ENCODE measurements at places on chromosomes 4 and X.

- DNase-seq: no peak
Observed at GRCh38 chrX:146907391-146908240, 93.1 kb upstream of the CXorf51A start.

DNA sequence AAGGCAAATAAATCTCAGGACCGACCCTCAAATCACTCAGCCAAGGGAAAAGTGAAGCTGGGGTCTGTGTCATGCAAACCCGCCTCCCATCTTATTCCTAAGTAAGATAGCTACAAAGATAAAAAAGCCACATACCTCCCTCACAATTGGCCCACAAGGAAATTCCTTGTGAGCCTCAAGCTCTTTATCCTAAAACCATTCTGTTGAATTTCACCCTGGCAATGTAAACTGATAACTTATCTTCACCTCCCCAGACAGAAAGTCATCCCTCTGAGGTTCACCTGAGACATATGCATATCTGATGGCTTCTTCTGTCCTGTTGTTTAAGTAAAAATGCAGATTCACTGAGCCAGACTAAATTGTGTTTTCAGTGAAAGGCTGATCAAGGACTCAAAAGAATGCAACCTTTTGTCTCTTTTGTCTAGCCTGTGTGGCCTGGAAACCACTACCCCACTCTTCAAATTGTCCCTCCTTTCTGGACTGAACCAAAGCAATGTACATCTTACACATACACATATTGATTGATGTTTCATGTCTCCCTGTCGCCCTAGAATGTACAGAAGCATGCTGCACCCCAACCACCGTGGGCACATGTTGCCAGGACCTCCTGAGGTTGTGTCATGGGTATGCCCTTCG is 91.3 kb downstream of the MFAP3L start:
- no peak for DNase-seq

- DNase-seq: no peak
Observed at GRCh38 chr4:7698584-7698983, 241.1 kb downstream of the AFAP1 start.

DNA sequence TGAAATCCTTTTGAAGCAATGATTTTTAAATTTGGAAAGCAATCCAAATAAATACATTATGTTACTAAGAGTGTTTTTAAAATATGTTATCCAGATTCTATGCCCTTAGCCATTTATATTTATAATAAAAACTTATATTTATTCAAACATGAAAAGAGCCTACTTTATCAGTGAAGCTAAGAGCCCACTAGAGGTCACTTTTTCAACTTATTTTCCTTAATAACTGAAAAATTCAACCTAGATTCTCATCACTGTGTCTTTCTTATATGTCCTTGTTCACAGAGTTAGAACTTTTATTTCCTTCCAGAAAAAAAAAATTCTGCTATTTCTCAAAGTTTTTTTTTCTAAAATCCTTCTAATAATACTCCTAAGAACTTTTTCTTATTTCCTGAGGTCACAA is 23.9 kb downstream of the PRDM8 start:
- DNase-seq: no peak

DNA sequence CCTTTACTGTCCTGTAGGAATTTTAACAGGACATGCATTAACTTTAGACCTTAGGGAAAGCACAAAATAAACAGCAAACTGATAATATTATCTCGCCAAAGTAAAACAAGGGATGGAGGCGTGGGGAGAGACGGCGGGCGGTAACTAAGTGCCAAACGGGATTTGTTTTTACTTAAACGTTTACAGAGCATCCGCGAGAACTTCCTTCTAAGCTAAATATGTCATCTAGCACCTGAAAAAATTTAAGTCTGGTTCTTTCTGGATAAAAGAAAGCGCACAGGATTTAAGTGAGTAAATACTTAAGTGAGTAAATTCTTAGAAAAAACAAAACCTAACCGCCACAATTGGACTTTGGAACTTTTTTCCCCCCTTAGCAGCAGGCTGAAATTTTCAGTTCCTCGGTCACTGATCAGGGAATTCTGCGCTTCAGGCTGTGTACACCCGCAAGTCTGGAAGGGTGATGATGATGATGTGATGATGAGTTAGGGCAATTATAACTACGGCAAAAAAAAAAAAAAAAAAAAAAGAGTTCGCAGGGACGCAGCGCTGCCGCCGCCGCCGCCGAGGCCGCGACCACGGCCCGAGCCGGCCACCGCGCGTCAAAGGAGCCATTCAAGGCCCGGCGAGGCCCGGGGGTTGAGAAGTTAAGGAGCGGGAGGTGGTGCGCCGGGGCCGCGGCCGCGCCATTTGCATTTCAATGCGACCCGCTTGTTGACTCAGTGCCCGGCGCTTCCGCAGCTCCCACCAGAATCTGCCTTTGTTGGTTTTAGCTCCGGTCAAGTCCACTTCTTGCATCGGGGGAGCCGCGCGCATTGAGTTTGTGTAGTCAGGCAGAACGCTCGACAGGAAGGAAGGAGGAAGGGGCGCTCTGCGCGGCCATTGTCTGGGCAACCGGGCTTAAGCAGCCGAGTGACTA is 108.8 kb downstream of the SPRY1 start:
- peak; percentile 87 for DNase-seq

DNA sequence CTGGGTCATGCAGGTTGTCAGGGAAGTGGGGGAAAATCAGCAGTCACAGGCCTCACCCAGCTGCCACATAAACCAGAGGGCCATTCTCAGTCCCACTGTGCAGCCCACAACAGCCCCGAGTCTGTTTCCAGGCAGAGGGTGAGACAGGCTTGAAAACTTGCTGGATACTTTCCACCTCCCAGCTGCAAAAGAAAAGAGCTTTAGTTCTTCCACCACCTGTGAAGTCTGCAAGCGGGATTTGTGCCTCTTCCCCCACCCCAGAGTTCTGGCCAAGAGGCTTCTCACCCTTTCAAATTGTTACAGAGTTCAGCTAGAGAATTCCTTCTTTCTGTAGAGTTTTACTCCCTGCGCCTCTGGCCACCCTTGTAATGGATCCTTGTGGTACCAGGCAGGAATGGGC is 115.5 kb upstream of the ZDHHC15 start:
- peak; percentile 29 for DNase-seq

- no peak for DNase-seq
Observed at GRCh38 chrX:107562482-107562881, 65.8 kb upstream of the PRPS1 start.

- no peak for DNase-seq
Observed at GRCh38 chrX:65609237-65609636, 58.2 kb upstream of the MSN start.

DNA sequence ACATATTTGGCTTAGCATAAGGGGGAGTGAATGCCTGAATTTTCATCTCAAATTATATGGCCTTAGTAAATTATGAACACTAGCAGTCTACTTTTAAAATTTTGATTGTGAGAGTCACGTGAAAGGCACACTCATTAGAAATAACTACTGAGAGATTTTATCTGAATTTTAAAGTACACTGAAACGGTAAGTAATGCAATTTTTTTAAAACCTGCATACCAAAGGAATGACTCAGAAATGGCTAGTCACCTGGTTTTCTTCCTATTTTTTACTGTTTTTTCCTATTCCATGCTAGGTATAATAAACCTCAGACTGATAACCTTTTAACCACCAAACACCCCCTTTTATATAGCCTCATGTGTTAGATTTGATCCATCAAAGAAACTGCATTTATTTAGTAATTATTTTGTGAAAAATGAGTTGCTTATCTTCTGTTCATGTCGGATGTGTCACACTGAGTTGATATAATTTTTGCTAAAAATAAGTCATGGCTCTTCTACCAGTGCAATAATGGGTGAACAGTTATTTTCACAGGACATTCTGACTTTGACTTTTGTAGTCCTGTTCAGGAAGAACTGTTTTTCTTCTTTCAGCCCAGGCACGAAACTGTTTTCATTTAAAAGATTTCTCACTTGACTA is 40.4 kb downstream of the CPEB2 start:
- no peak for DNase-seq

GRCh38 chr4:168569931-168570276 is 73.1 kb downstream of the PALLD start:
- DNase-seq: no peak

DNA sequence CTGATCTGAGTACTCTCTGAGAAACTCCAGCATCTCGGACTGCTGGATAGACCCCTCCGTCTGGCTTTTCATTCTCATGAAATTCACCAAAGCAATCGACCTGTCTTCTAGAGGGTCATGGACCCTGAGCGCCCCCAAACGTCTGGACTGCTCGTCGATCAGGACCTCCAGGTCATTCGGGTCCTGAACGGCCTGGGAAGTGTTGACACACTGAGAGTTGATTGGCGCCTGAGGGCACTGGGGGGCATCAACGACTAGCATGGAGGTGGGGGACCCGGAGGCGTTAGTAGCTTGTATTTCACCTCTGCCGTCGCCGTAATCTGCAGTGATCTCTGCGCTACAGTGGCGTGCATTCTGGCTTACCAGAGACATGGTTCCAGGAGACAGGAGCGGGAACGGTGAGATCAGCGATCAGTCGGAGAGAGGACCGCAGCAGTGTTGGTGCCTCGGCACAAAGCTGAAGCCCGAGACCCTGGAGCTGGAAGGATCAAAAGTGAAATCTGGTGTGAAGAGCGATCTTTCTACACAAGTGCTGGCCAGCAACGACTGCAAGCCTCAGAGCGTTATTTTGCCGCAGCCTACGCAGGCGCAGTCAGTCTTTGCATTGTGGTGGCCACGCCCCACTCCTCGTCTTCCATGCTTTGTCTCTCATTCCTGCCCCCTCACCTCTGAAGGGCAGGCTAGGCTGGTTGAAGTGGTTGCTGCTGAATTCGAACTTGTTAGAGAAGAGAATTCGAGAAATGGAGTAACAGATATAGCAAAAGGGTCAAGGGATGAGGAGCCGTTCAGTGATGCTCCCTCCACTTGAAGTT is at the start of gene MAGEE2:
Gene MAGEE2 (minus strand): TSS at position 575 of the 812 bp plus-strand sequence. CDS start 203 bp downstream, at position 372.
- DNase-seq: no peak

DNA sequence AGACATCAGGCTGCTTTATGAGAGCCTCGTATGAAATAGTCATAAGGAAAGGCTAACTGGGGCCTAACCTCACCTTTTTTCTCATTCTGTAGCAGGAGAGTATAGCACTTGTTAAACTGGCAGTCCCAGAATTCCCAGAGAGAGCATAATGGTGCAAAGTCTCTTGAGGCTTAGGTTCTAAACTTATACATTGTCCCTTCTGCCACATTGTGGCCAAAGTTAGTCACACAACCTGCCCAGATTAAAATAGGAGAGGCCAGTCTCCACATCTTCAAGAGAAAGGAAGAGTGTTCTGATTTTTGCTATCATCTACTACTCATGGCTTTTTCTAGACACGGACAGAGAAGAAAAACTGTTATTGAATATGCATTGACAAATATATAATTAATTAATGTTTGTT is 1588.9 kb upstream of the PCDH7 start:
- DNase-seq: no peak

DNA sequence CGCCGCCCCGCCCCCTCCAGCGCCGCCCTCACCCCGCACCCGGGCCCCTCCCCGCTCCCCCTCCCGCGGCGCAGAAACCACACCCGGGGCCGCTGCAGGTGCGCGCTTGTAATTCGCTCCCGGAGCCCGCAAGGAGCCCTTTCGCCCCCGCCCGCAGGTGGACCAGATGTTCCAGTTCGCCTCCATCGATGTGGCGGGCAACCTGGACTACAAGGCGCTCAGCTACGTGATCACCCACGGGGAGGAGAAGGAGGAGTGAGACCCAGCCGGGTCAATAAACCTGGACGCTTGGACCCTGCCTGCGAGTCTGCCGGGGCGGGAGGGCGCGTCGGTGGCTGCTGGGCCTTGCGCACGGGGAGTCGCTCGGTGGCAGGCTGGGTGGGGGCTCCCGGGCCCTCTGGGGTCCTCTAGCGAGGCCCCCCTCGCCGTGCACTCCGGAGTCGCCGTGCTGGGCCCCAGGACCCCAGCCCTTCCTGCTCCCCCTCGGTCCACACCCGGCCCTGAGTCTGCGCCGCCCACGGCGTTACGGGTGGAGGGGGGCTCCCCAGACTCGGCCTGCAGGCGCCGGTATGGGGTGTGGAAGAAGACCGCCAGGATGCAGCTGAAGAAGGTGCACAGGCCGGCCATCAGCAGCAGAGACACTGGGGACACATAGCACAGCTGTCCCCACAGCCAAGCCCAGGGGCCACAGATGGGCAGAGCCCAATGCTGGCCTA is 7.1 kb downstream of the SLC49A3 start:
- DNase-seq: peak; percentile 42

GRCh38 chr4:183214912-183215488 is 105.1 kb downstream of the CLDN22 start:
- DNase-seq: no peak

DNA sequence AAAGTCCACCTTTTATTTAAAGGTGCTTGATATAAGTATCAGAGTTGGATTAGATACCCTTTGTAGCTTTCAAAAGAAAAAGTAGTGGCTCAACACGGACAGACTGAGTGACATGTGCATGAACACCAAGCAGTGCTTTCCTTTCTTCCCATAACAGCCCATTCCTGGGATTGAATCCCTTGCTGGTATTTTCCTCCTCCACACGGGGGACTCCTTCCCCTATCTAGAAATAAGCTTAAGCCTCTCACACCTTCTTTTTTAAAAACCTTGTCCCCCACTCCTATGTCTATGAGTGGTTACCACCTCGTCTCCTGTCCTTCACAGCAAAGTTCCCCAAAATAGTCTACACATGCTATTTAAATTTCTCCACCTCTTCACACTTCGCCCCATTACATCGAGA is 5.1 kb downstream of the AP1S2 start:
- DNase-seq: no peak

DNA sequence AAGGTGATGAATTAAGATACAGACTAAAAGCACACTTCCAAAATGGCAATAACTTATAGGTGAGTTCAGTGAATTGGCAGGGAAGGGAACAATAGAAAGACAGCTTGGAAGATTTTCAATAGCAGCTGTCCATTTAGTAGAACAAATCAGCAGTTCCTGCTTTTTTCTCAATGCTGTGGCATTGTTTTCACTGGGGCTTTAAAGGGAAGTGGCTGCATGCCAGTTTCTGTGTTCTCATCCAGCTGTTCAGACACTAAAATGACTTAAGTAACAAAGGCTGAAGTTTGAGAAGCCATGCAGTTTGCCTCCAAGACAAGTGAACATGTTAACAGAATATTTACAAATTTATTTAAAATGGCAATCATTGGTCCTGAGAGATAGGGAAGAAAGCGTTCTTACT is 291.9 kb downstream of the FAM47A start:
- no peak for DNase-seq

GRCh38 chr4:40769266-40769665 is 19.5 kb downstream of the NSUN7 start:
- DNase-seq: no peak

DNA sequence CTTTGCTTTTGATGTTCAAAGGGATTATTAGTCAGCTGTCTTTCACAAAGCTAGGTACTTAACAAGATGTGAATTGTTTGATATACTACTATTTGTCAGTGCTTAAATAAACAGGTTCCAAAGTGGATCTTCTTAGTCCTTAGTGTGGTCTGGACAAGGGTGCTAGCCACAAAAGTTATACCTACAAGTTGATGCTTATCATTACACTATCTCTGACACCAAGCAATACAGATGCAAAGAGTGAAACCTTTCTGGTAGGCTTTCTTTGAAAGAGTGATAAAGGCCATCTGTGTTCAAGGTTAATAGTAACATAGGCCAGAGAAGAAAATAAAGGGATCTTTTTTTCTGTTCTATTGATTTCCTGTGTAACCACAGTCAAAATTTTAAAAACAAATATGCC is 12.2 kb upstream of the RBPJ start:
- no peak for DNase-seq

Data from left hindlimb (tissue), 1 donor.